Right atrium auricular region (tissue), 2 donors: ENCODE measurements at places on chromosomes 4 and X. TPM values are rescaled to one million over a fixed set of nuclear protein-coding genes. Genes with fewer than 3 reads are reported as not detected.

- DNase-seq, result no peak
- H3K4me1 ChIP-seq, result no peaks in the 10 kb centered on the region
- H3K27ac ChIP-seq, result no peak overlapping the region
- no peak overlapping the region for H3K4me3 ChIP-seq
Measured at GRCh38 chr4:110628663-110629213, 5.9 kb upstream of the PITX2 start.

DNA sequence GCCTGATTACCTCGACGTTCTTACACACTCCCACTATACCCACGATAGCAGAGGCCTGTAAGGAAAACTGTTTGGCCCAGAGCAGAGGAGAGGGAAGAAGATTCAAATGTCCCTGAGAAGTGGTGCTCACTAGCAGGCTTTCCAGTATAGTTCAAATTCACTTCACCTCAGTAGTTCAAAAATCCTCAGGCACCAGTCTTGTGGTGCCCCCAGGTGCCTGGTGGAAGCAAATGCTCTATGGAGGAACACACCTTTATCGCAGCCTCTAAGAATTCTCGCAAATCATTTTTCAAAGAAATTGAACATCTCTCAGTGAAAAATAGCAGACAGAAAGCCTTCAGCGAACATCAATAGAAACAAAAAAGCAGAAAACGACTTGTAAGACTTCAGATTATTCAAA lies 12.2 kb upstream of the MTMR1 start:
- no peaks in the 10 kb centered on the region for H3K36me3 ChIP-seq
- no peak for DNase-seq
- H3K27ac ChIP-seq, result no peak overlapping the region
- no peaks in the 10 kb centered on the region for H3K27me3 ChIP-seq
- H3K4me1 ChIP-seq, result no peaks in the 10 kb centered on the region

DNA sequence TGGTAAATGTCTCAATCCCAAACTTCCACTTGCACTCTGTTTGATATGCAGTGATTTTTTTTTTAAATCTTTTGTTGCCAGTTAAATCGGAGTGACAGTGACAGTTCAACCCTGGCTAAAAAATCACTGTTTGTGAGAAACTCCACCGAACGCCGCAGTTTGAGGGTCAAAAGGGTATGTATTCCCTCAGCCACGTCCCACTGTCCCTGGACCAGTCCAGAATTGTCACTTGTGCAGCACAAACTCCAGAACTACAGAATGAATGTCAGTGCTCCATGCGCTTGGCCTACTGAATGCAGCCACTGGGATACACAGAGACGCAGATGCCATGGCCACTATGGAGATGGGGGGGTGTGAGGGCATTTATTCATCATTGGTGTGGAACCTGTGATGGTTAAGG lies 34.2 kb downstream of the CLDN22 start:
- no peak overlapping the region for H3K4me3 ChIP-seq
- no peak for DNase-seq
- no peaks in the 10 kb centered on the region for H3K4me1 ChIP-seq
- no peak overlapping the region for H3K27ac ChIP-seq
- H3K36me3 ChIP-seq, result peaks cover 90% of the 10 kb centered on the region

DNA sequence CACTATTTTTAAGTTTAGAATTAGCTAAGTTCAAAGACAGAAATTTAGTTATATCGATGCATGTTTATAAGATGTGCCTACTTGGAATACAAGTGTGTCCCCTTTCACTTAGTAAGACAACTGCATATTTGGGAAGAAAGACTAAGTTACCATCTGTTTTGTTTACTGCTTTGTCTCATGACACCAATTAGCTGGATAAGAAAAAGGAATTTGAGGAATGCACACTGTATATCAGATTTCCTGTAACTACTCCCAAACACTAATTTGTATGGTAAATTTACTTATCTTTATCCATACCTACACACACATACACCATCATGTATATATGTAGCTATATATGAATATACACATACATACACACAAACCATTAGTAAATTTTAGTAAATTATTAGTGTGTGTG lies 1442.8 kb upstream of the IGFBP7 start:
- DNase-seq, result no peak
- no peaks in the 10 kb centered on the region for H3K36me3 ChIP-seq
- no peak overlapping the region for H3K4me3 ChIP-seq
- H3K4me1 ChIP-seq, result no peaks in the 10 kb centered on the region
- no peaks in the 10 kb centered on the region for H3K27me3 ChIP-seq

DNA sequence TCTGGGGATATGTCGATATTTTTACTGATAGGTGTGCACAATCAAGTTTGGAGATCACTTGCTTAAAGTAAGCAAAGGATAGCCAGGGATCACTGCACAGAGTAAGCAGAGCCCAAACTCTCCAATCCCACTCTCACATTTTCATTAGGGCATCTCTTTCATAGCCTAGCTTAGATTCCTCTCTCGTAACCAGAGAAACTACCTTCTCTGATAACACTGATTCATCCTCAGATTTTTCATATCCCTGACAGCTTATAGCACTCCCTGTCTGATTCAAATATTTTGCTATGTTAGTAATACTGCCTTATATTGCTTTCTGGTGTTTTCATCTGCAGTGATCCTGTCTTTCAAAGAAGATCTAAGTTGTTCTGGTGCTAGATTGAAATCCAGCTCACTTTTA lies 123.7 kb downstream of the CBLL2 start:
- H3K4me3 ChIP-seq, result no peak overlapping the region
- H3K36me3 ChIP-seq, result no peaks in the 10 kb centered on the region
- H3K4me1 ChIP-seq, result no peaks in the 10 kb centered on the region
- DNase-seq, result no peak

- H3K36me3 ChIP-seq, result no peaks in the 10 kb centered on the region
- no peaks in the 10 kb centered on the region for H3K27me3 ChIP-seq
- no peak overlapping the region for H3K4me3 ChIP-seq
- DNase-seq, result no peak
Measured at GRCh38 chr4:142960867-142961644, 115.0 kb upstream of the INPP4B start.

GRCh38 chrX:20274121-20274520 lies 7.4 kb upstream of the RPS6KA3 start:
- no peaks in the 10 kb centered on the region for H3K4me1 ChIP-seq
- no peak overlapping the region for H3K4me3 ChIP-seq
- H3K36me3 ChIP-seq, result no peaks in the 10 kb centered on the region
- no peak overlapping the region for H3K27ac ChIP-seq
- DNase-seq, result no peak

GRCh38 chr4:5463936-5464650 lies 244.3 kb downstream of the EVC2 start:
- no peaks in the 10 kb centered on the region for H3K27me3 ChIP-seq
- no peak overlapping the region for H3K4me3 ChIP-seq
- no peaks in the 10 kb centered on the region for H3K36me3 ChIP-seq
- no peak overlapping the region for H3K27ac ChIP-seq

The PRSS12 gene
- total RNA-seq, result not detected

DNA sequence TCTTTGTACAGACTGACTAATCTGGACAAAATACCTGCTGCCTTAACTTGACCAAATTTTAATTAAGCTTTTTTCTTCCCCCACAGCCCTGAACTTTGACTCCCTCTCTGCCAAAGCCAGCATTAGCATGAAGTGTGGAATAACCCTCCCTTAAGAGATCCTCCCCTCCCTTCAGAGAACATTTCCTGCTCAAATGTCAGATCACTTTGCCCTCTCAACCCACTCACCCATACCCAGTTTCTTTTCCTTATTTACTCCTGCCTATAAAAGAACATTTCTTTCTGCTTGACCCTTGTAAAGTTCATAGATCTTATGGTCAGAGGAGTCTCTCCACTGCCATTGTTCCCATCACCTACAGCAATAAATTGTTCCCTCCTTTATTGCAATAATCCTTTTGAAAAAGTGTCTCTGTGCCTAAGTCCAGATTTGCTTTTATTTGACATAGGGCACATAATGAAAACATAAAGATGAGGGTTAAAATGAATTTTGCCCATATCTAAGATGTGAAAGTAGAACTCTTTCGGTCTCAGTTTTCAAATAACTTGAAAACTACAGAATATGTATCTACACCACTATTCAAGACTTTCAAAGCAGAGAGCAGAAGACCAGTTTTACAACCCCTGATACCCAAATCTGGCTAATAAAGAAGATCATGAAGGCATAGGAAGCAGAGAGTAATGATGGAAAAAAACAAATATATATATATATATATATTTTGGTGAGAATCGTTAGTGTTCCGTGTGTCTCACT lies 289.7 kb upstream of the ANXA10 start:
- H3K36me3 ChIP-seq, result no peaks in the 10 kb centered on the region
- no peak overlapping the region for H3K27ac ChIP-seq
- no peaks in the 10 kb centered on the region for H3K4me1 ChIP-seq
- no peak overlapping the region for H3K4me3 ChIP-seq

The LGI2 gene
- 1.1 TPM for total RNA-seq

DNA sequence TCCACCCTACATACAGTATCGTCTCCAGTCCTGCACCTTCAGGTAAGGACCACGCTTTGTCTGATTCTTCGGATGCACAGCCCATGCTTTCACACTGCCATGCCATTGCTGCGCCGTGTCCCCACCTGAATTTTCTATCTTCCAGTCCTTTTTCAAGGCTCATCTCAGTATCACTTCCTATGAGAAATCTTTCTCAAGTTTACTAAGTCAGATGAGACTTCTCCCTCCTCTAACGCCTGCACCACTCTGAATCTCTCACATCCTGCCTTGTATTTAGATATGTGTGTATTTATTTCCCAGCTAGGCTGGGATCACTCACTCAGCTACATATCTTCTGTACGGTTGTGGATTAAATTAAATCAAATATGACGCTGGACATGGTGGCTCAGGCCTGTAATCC lies 116.8 kb downstream of the SMIM20 start:
- no peaks in the 10 kb centered on the region for H3K36me3 ChIP-seq
- H3K4me3 ChIP-seq, result no peak overlapping the region
- H3K4me1 ChIP-seq, result peaks cover 15% of the 10 kb centered on the region
- no peak overlapping the region for H3K27ac ChIP-seq
- no peaks in the 10 kb centered on the region for H3K27me3 ChIP-seq

GRCh38 chrX:145715641-145716138 lies 101.9 kb upstream of the SLITRK2 start:
- no peak overlapping the region for H3K27ac ChIP-seq
- no peaks in the 10 kb centered on the region for H3K4me1 ChIP-seq

The RHOXF1 gene
- not detected for total RNA-seq

- no peaks in the 10 kb centered on the region for H3K27me3 ChIP-seq
- no peak overlapping the region for H3K27ac ChIP-seq
- no peaks in the 10 kb centered on the region for H3K4me1 ChIP-seq
- H3K4me3 ChIP-seq, result no peak overlapping the region
Measured at GRCh38 chrX:40177942-40178715, 80.4 kb upstream of the BCOR start.

DNA sequence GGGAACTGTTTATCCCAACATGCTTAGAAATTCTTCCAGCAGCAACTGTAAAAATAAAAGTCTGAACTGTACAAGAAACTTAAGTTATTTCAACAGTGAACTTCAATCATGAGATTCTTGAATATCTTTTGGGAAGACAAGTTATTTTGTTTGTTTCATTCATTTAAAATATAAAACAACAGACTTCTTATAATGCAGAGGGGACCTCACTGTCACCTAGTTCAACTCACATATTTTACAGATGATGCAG lies 14.9 kb downstream of the FAM9C start:
- DNase-seq, result no peak
- no peak overlapping the region for H3K4me3 ChIP-seq
- no peaks in the 10 kb centered on the region for H3K36me3 ChIP-seq
- H3K4me1 ChIP-seq, result no peaks in the 10 kb centered on the region

- H3K36me3 ChIP-seq, result no peaks in the 10 kb centered on the region
- H3K4me3 ChIP-seq, result no peak overlapping the region
- H3K27me3 ChIP-seq, result no peaks in the 10 kb centered on the region
- H3K4me1 ChIP-seq, result no peaks in the 10 kb centered on the region
- DNase-seq, result no peak
Measured at GRCh38 chr4:27176400-27176799, 315.8 kb downstream of the STIM2 start.

The BEX1 gene
- 5.9 TPM for total RNA-seq

- no peaks in the 10 kb centered on the region for H3K27me3 ChIP-seq
- no peak overlapping the region for H3K4me3 ChIP-seq
- no peak overlapping the region for H3K27ac ChIP-seq
- H3K4me1 ChIP-seq, result no peaks in the 10 kb centered on the region
- DNase-seq, result no peak
- peaks cover 6% of the 10 kb centered on the region for H3K36me3 ChIP-seq
Measured at GRCh38 chr4:1019729-1020470, 8.5 kb downstream of the FGFRL1 start.

GRCh38 chr4:187268940-187269339 lies 545.3 kb upstream of the FAT1 start:
- no peaks in the 10 kb centered on the region for H3K36me3 ChIP-seq
- DNase-seq, result no peak
- no peaks in the 10 kb centered on the region for H3K4me1 ChIP-seq
- H3K27me3 ChIP-seq, result no peaks in the 10 kb centered on the region
- H3K4me3 ChIP-seq, result no peak overlapping the region

DNA sequence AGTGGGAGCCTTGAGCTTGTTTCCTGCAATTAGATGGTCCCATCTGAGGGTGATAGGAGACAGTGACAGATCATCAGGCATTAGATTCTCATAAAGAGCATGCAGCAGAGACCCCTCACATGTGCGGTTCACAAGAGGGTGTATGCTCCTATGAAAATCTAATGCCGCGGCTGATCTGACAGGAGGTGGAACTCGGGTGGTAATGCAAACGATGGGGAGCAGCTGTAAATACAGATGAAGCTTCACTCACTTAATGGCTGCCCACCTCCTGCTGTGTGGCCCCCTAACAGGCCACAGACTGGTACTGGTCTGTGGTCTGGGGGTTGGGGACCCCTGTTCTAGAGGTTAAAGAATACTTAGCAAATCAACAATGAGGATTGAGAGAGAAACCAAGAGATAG lies 201.5 kb upstream of the PITX2 start:
- no peaks in the 10 kb centered on the region for H3K36me3 ChIP-seq
- no peaks in the 10 kb centered on the region for H3K27me3 ChIP-seq
- H3K4me3 ChIP-seq, result no peak overlapping the region
- H3K27ac ChIP-seq, result no peak overlapping the region
- H3K4me1 ChIP-seq, result no peaks in the 10 kb centered on the region

The CXorf51A gene
- not detected for total RNA-seq

The BTK gene
- total RNA-seq, result 2.4 TPM

DNA sequence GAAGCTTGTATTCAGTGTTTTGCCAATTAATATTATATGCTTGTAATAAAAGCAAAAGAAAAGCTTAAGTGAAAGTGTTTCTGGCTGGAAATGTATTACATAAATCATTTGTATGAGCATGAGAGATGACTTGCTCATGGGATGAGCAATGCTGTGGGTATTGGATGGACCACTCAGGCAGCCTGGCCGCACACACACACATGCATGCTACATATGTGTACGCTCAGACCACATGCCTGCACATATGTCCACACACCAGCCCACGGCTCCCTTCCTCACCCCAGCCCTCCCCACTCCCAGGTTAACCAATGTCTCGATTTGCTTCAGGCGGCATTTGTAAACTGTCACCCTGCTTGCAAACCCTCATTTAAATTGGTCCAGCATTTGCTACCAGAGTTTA lies 55.9 kb downstream of the CPLX1 start:
- no peaks in the 10 kb centered on the region for H3K27me3 ChIP-seq
- no peak for DNase-seq
- no peak overlapping the region for H3K4me3 ChIP-seq
- H3K27ac ChIP-seq, result no peak overlapping the region
- H3K4me1 ChIP-seq, result no peaks in the 10 kb centered on the region

GRCh38 chr4:3365871-3366842 lies 73.3 kb downstream of the RGS12 start:
- H3K36me3 ChIP-seq, result no peaks in the 10 kb centered on the region
- no peaks in the 10 kb centered on the region for H3K27me3 ChIP-seq
- H3K27ac ChIP-seq, result no peak overlapping the region
